ENCODE measurements at places on chromosomes 16 and 17. TPM values are rescaled to one million over a fixed set of nuclear protein-coding genes. Genes with fewer than 3 reads are reported as not detected.

Gene PITPNM3
- total RNA-seq, result 2.2 TPM

Gene FBXL19
- total RNA-seq, result 21.5 TPM

Gene FOXF1
- total RNA-seq, result 0.66 TPM

Gene CMTM1
- total RNA-seq, result 2.4 TPM

Gene HEATR9
- total RNA-seq, result not detected

Gene CDH8
- total RNA-seq, result not detected

Gene NDEL1
- 44.7 TPM for total RNA-seq

Gene FAM20A
- total RNA-seq, result not detected

Gene SPN
- total RNA-seq, result not detected

Gene MYH2
- not detected for total RNA-seq
